ENCODE measurements at places on chromosomes 16 and 17.

DNA sequence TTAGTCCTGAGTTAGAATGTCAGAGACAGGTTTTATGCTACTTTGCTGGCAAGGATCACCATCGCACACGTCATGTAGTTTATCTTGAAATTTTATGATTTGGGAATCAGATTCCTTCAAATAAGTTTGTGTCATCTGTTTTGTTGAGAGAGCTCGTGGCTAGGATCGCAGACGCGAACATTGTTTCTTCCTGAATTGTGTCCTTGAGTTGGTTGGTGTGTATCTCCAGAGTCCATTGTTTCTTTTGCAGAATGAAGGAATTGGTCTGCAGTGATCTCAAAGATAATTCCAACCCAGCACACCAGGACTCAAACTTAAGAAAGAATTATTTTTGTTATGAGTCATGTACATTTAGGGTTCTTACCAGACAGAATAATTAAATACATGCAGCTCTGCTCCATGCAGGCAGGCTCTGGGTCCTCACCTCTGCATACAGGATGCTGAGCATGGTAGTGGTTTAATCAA lies 51.6 kb downstream of the PRKCA start:
- peaks cover 14% of the 10 kb centered on the region for H3K4me1 ChIP-seq
- H3K27me3 ChIP-seq, result no peaks in the 10 kb centered on the region
- no peak overlapping the region for H3K27ac ChIP-seq

- DNase-seq, result no peak
- no peaks in the 10 kb centered on the region for H3K27me3 ChIP-seq
- no peaks in the 10 kb centered on the region for H3K36me3 ChIP-seq
- H3K4me1 ChIP-seq, result no peaks in the 10 kb centered on the region
- no peak overlapping the region for H3K27ac ChIP-seq
These were observed 74.5 kb upstream of the MYOCD start for GRCh38 chr17:12591021-12591735.

DNA sequence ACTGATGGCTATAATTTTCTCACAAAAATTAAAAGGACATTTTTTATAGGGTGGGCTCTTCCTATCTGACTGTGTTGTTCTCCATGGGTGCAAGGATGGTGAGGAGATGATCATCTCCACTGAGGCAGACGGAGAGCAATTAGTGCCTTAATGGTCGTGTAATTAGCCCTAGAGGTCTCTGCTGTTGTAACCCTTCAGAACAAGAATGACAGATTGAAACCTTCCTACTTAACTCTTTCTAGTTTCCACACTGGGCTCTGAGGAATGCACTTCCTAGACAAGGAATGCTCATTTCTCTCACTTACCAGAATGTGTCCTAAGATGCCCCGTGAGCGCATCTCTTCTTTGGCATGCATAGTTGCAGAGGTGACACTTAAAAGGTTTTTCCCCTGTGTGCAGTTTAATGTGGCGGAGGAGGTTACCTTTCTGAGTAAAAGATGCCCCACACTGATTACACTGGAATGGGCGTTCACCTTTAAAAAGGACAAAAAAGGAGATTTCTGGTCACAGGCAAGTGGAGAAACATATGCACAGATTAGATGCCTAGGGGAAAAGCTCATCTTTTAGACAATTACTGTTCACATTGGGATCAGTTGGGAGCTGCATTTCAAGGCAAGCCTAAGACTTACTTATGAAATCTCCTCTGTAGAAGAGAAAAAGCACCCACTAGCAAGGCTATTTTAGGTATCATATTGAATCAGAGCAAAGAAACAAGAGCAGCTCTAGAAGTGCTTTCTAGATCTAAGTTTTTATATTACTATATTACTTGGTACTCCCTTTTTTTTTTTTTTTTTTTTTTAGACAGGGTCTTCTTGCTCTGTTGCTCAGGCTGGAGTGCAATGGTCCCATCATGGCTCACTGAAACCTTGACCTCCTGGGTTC lies 53.6 kb downstream of the GRB7 start:
- H3K27me3 ChIP-seq, result no peaks in the 10 kb centered on the region
- H3K27ac ChIP-seq, result no peak overlapping the region
- no peaks in the 10 kb centered on the region for H3K4me1 ChIP-seq
- H3K4me3 ChIP-seq, result no peak overlapping the region
- no peak for DNase-seq

GRCh38 chr17:61467416-61468262 lies 15.4 kb downstream of the TBX4 start:
- H3K27me3 ChIP-seq, result peaks cover 6% of the 10 kb centered on the region
- no peaks in the 10 kb centered on the region for H3K4me1 ChIP-seq
- no peak overlapping the region for H3K27ac ChIP-seq
- no peaks in the 10 kb centered on the region for H3K36me3 ChIP-seq
- DNase-seq, result no peak
- no peak overlapping the region for H3K4me3 ChIP-seq

DNA sequence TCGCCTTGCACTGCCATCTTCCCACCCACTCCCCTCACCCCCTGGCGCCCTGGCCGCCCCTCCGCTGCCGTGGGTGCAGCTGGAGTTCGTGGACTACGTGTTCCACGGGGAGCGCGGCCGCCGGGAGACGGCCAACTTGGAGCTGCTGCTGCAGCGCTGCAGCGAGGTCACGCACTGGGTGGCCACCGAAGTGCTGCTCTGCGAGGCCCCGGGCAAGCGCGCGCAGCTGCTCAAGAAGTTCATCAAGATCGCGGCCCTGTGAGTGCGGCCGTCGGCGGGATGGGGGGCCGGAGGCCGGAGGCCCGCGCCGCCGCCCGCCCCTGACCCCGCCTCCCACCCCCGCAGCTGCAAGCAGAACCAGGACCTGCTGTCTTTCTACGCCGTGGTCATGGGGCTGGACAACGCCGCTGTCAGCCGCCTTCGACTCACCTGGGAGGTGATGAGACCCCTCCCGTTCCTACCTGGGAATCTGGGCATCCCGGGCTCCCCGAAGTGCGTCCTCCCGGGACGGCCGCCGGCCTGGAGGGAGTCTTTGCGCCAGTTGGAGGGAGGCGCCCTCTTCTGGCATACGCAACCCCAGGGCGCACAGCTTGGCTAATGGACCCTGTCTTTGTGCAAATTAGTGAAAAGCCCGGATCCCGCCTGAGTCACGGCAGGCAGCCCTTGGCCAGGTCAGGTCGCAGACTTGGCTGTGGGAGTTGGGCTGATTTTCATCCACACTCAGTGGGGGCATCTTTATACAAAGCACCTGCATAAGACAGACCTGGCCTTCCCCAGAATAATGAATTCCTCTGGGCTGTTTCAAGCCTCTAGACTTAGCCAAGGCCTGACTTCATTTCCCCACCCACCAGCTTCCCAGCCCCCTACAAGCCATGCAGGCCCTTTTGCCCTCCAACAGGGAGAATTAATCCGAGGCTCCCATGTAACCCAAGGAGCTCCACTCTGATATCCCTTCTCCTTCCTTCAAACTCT lies 14.3 kb downstream of the RAPGEFL1 start:
- H3K4me1 ChIP-seq, result peaks cover 12% of the 10 kb centered on the region
- peak; percentile 71 for DNase-seq
- H3K36me3 ChIP-seq, result no peaks in the 10 kb centered on the region
- no peak overlapping the region for H3K27ac ChIP-seq
- H3K27me3 ChIP-seq, result no peaks in the 10 kb centered on the region

- no peaks in the 10 kb centered on the region for H3K36me3 ChIP-seq
- no peak for DNase-seq
These were observed 89.7 kb upstream of the CLEC18A start for GRCh38 chr16:69861292-69862030.

DNA sequence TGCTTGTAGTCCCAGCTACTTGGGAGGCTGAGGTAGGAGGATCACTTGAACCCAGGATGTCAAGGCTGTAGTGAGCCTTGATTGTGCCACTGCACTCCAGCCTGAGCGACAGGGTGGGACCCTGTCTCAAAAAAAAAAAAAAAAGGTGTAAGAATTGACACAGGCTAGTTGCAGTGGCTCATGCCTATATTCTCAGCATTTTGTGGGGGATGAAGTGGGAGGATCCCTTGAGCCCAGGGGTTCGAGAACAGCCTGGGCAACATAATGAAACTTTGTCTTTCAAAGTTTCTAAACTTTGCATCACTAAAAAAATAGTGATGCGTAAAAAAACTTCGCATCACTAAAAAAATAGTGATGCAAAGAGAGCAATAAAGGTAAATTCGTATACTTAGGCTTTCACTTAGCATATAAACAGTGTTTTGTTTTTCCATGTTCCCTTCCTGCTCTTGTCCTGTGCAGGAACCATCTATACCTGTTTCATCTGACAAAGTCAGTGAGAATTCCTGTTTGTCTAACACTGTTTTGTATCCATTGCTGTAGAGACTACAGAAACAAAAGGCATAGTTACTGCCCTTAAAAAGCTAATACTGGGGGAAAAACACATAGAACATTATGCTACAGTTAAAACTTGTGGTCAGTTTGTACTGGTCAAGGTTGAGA lies 32.1 kb downstream of the CTCF start:
- no peaks in the 10 kb centered on the region for H3K4me1 ChIP-seq
- no peaks in the 10 kb centered on the region for H3K27me3 ChIP-seq
- H3K27ac ChIP-seq, result no peak overlapping the region
- H3K36me3 ChIP-seq, result peaks cover 7% of the 10 kb centered on the region

- peaks cover 42% of the 10 kb centered on the region for H3K27me3 ChIP-seq
- no peaks in the 10 kb centered on the region for H3K4me1 ChIP-seq
- no peaks in the 10 kb centered on the region for H3K36me3 ChIP-seq
- peak; percentile 69 for DNase-seq
- peak within 1 kb of the TSS; percentile 74 for H3K4me3 ChIP-seq
These were observed at the start of gene GJC1 for GRCh38 chr17:44829523-44830358. Gene GJC1, minus strand, starts transcription at chr17:44830287. Its CDS starts 24,470 bp downstream, at chr17:44805817.

GRCh38 chr17:65627891-65628643 lies 66.6 kb upstream of the AXIN2 start:
- no peak overlapping the region for H3K4me3 ChIP-seq

DNA sequence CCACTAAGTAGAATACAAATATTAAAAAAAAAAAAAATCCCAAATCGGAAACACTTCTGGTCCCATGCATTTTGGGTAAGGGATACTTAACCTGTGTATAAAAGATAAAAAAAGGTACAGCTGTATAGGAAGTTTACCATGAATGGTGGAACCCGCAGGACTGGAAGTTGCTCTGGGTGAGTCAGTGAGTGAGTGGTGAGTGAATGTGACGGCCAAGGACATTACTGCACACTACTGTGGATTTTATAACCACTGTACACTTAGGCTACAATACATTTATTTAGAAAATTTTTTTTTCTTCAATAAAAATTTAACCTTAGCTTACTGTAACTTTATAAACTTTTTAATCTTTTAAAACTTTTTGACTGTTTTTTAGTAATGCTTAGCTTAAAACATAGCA lies 71.3 kb upstream of the BCAR1 start:
- H3K4me1 ChIP-seq, result peaks cover 7% of the 10 kb centered on the region
- no peaks in the 10 kb centered on the region for H3K36me3 ChIP-seq
- H3K27ac ChIP-seq, result no peak overlapping the region
- DNase-seq, result no peak
